Ureter (tissue), 1 donor: ENCODE measurements at places on chromosomes 2 and 18. TPM values are rescaled to one million over a fixed set of nuclear protein-coding genes. Genes with fewer than 3 reads are reported as not detected.

The SRBD1 gene
- total RNA-seq: 30.3 TPM

The DSG1 gene
- 0.13 TPM for total RNA-seq

The SLC5A7 gene
- total RNA-seq: 3.7 TPM

The MAT2A gene
- 450 TPM for total RNA-seq

The HYCC2 gene
- total RNA-seq: 34.2 TPM

The MALT1 gene
- 27.5 TPM for total RNA-seq

The ARHGAP25 gene
- total RNA-seq: 14.7 TPM
